Stimulated activated CD4-positive, alpha-beta T cell treated with anti-CD3 and anti-CD28 coated beads, Interleukin-1b, Interleukin-23, amount 100 ng/mL, for 1 hour (primary cell): ENCODE measurements at places on chromosomes 12 and 14.

- DNase-seq = no peak
Measured at GRCh38 chr12:71517145-71517846, 77.7 kb downstream of the LGR5 start.

GRCh38 chr12:54701940-54702592 is 53.9 kb upstream of the DCD start:
- no peak for DNase-seq

- DNase-seq = no peak
Measured at GRCh38 chr12:130480887-130481286, 143.2 kb downstream of the PIWIL1 start.

DNA sequence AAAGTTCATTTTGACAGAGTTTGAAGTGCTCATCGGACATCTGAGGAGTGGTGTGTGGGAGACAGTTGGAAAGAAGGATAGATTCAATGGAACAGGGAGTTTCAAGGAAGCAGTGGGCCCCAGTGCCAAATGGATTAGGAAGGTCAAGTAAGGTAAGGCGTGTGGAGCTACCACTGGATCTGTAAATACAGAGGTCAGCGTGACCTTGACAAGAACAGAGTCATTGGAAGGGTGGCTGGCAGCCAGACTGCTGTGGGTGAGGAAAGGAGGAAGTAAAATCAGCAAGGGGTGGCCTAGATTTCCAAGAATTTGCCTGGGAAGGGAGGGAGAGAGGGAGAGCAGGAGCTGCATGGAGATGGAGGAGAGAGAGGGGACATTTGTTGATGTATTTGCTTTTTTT is 68.2 kb upstream of the IGF1 start:
- no peak for DNase-seq

GRCh38 chr14:103314496-103315277 is 19.4 kb upstream of the EIF5 start:
- no peak for DNase-seq
